ENCODE measurements at places on chromosomes 2 and 18.

DNA sequence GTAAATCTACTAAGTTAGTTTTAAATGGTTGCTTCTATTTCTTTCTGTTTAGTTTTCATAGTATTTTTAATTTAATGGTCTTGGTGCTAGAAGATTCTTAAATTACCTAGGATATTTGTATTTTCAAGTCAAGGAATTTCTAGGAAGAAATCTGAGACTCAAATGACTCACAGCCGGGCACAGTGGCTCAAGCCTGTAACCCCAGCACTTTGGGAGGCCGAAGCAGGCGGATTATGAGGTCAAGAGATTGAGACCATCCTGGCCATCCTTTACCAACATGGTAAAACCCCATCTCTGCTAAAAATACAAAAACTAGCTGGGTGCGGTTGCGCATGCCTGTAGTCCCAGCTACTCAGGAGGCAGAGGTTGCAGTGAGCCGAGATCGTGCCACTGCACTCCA is 95.5 kb downstream of the C2orf74 start:
- DNase-seq: no peak

DNA sequence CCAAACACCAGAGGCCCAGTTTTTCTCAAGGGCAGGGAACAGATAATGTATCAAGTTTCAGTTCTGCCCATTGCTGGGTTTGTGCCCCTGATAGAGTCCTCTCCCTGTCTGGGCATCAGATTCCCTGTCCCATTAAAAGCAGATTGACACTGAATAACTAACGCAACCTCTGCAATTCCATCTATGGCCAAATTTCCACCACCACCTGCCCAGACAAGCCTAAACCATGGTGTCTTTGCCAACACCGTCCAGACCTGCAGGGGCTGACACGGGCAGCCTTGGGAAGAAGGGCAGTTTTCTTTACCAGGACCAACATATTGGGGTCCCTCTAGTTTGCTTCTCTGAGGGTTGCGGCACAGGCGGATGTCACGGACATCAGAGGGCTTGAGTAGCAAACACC is 26.4 kb upstream of the PAX8 start:
- DNase-seq: no peak

DNA sequence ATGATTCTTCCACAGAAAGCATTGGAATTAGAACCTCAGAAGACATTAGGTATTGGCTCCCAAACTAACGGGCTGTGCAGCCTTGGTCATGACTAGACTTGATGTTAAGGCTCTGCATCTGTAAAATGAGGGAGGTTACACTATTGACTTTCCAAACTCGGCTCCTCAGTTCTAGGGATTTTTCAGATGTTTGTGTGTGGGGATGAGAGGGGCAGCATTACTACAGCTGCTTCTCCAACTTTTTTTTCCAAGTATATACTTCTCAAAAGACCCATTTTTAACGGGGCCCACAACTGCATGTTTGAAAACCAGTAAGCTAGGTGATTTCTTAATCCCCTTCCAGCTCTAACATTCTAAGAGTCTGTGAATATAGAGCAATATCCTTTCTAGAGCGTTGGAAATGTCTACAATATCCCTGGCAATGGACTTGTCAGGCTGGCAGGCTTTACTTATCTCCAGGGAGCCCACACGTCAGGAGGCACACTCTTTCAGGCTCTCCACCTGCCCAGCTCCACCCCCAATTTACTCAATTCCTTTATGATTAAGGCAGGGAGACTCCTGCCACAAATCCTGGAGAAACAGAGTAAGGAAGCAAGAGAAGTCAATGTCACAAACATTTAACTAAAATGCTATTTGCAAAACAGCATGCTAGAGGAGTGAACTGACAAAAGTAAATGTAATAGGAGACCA is 844 bp upstream of the MPV17 start:
- DNase-seq: no peak

DNA sequence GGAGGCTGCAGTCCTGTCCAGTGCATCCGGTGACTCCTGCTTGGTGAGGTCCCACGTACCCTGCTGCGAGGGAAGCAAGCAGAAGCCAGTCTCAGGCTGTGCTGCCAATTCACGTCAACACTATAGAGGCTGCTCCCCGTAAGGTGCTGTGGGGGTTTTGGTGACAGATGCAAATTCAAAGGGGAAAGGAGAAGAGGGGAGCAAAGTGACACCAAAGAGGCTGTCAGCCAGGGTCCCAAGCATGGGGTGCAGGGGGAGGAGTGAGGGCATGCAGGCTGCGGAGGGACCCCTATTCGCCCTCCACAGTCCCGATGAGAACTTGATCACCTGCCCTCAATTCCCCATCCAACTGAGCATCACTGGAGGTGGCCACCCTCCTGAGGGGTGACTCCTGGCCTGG is 179.4 kb upstream of the HS6ST1 start:
- no peak for DNase-seq

GRCh38 chr2:127580167-127581049 is 44.9 kb downstream of the MYO7B start:
- DNase-seq: no peak

GRCh38 chr2:215797676-215798075 is 215.7 kb downstream of the MREG start:
- DNase-seq: no peak

GRCh38 chr2:1997409-1997808 is 253.1 kb upstream of the PXDN start:
- DNase-seq: no peak

DNA sequence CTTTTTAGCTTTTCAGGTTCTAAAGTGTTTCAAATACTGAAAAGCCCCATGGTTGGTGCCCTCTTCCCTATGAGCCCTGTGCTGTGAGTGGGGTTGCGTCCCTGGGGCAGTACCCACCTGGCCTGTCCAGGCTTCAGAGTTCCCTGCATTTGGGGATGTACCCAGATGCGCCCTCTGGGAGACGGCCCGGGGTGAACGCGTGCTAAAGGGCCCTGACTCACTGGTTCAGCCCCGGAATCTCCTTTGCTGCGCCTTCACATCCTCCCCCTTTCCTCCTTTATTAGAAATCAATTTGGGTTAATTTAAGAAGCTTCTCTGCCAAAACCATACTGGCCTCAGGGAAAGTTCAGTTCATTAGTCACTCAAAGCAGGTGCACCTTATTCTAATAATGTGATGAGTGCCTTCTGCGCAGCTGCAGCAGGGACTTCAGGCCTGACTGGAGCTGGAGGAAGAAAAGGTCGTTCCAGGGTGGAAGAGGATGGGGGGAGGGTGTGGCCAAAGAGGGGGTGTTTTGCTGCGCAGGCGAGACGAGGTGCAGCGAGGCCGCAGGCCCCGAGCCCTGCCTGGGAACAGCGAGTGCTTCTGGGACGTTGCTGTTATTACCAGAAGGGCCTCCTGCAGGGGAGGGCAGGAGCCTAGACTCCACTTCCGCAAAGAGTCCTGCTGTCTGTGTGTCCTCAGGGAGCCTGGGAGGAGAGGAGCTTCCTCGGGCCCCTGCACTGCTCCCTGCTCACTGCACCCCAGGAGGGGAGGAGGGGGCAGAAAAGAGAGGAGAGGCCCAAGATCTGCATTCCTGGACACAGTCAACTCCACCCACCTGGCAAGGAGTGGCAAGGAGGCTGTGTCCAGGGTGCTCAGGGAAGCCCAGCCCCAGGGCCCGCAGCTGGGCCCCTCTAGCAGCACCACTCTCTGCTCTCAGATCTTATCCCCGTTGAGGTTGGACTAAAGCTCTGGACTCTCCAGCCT is 223.2 kb upstream of the PXDN start:
- no peak for DNase-seq

DNA sequence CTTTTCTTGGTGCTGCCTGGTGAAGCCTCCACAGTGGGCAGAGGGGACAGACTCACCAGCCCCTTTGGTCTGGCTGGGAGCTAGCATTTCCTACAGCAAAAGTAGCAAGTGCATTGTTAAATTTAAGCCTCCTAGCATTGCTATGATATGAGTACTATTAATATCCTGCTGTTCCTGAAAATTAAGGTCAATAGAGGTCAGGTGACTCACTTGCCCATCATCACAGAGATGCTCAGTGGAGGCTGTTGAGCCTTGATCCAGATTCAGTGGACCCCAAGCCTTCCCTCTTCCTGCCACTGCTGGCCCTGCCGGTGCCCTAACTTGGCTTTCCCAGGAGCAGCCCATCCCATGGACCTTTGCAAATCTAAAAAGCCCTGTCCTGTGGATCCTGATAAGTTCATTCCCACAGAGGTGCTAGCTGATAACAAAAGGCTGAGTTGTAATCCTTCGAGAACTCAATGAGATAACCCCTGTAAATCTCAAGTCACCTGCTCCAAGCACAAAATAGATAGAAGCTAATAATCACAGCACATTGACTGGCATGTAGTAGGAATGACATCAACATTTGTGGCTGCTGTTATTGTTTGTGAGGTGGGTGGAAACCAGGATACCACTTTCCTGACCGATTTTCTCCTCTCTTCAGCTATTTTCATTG is 84.4 kb downstream of the THNSL2 start:
- DNase-seq: no peak

DNA sequence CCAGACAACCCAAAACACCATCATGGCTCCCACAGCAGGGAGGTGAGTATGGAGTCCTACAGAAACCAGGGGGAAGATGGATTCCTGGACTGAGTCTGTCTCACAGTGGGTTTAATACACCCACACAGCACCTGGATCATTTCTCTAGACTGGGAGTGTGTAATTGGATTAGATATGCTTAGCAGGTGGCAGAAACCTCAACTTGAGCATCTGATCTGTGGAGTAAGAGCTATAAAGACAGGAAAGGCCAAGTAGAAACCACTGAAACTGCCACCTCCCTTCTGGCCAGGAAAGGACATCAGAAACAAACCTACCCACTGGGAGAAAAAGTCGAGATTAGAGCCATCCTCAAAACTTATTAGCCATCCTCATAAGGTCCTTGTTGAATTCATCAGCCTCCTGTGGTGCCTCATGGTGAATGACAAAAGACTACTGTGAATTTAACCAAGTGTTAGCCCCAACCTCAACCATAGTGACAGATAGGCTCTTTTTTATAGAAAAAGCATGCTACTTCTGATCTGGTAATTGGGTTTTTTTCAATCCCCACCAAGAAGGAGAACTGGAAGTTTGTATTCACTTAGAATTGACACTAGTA is 28.1 kb upstream of the CHST9 start:
- DNase-seq: no peak

GRCh38 chr2:217335341-217335966 is 475.6 kb upstream of the TNP1 start:
- no peak for DNase-seq

- DNase-seq: no peak
Observed at GRCh38 chr2:237411683-237412423, 2.1 kb downstream of the COL6A3 start.

GRCh38 chr2:9141706-9142460 is 64.7 kb upstream of the ASAP2 start:
- DNase-seq: no peak

DNA sequence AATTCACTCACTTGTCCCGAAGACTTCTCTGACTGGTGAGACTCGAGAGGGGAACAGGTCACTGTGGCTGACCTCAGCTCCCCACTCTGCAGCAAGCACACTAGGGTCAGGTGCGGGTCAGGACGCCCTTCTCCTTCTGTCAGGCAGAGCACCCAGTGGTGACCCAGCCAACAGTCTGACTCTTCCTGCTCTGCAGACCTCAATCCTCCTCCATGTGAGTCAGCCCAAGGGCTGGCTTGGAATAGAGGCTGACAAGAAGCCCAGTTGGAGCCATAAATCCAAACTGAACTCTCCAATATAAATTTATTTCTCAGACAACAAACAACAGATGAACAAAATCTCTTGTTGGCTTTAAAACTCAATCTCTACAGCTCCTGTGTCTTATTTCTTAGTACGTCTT is 253.1 kb downstream of the SH3BP4 start:
- no peak for DNase-seq

- no peak for DNase-seq
Observed at GRCh38 chr2:127063701-127064590, 43.0 kb downstream of the BIN1 start.

- DNase-seq: no peak
Observed at GRCh38 chr2:162245061-162245460, 1.8 kb upstream of the FAP start.

All from NCI-H2171 (cell line).